ENCODE measurements at places on chromosomes 6 and 20. TPM values are rescaled to one million over a fixed set of nuclear protein-coding genes. Genes with fewer than 3 reads are reported as not detected.

DNA sequence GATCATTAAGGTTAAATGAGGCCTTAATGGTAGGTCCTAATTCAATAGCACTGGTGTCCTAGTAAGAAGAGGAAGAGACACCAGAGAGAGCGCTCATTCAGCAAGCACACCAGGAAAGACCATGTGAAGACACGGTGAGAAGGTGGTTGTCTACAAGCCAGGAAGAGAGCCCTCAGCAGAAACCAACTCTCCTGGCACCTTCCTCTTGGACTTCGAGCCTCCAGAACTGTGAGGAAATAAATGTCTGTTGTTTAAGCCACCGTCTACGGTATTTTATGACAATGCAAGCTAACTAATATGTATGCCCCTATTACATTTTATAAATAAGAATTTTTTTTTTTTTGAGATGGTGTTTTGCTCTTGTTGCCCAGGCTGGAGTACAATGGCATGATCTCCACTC lies 59.3 kb downstream of the IL20RA start:
- no peaks in the 10 kb centered on the region for H3K36me3 ChIP-seq
- H3K4me3 ChIP-seq = no peak overlapping the region
- no peak overlapping the region for H3K27ac ChIP-seq
- H3K4me1 ChIP-seq = no peaks in the 10 kb centered on the region
- no peaks in the 10 kb centered on the region for H3K27me3 ChIP-seq
- DNase-seq = no peak

DNA sequence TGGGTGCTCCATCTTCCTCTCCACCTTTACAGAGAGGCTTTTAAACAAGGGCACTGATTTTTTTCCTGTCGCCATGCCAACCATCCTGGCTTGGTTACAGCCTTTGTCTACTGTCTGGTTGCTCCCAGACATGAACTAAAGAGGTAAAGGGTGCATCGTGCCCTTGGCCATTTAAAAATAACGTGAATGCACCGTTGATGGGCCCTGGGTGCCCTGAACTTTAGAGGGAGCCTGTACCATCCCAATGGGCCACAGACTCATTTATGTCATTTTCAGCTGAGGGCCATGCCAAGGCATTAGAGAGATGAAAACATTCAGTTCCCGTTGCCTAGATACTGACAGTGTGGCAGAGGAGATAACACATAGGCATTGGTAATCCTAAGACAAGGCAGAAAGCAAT lies 23.3 kb downstream of the TMC2 start:
- no peaks in the 10 kb centered on the region for H3K36me3 ChIP-seq
- no peak overlapping the region for H3K27ac ChIP-seq
- H3K4me3 ChIP-seq = no peak overlapping the region
- no peaks in the 10 kb centered on the region for H3K4me1 ChIP-seq

DNA sequence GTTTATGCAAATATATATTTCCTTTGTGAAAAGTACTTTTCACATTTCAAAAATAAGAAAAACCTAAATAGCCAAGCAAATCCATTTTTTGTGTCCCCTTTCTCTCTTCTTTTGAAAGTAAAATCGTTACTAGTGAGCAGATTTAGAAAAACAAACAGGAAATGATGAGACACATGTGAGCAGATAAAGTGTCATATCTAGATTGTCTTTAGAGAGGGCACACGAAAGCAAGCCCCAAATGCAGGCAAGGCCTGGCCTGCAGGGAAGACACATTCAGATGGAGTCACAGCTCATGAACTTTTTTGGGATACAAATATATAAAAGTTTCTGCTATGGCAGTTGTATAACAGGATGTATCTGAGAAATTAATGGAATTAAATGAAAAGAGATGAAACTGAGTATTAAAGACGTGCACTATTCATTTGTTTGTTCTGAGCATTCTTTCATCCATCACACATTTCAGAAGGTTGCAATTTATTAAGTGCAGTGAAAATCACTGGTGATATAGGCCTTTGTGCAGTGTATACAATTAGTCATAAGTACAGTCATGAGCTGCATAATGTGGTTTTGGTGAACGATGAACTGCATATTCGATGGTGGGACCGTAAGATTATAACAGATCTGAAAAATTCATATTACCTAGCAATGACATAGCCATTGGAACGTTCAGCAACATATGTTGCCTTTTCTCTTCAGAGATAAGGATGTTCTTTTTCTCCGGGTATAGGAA lies 101.4 kb downstream of the PACRG start:
- no peak overlapping the region for H3K4me3 ChIP-seq
- H3K36me3 ChIP-seq = no peaks in the 10 kb centered on the region
- H3K27me3 ChIP-seq = no peaks in the 10 kb centered on the region
- H3K27ac ChIP-seq = no peak overlapping the region
- DNase-seq = no peak

DNA sequence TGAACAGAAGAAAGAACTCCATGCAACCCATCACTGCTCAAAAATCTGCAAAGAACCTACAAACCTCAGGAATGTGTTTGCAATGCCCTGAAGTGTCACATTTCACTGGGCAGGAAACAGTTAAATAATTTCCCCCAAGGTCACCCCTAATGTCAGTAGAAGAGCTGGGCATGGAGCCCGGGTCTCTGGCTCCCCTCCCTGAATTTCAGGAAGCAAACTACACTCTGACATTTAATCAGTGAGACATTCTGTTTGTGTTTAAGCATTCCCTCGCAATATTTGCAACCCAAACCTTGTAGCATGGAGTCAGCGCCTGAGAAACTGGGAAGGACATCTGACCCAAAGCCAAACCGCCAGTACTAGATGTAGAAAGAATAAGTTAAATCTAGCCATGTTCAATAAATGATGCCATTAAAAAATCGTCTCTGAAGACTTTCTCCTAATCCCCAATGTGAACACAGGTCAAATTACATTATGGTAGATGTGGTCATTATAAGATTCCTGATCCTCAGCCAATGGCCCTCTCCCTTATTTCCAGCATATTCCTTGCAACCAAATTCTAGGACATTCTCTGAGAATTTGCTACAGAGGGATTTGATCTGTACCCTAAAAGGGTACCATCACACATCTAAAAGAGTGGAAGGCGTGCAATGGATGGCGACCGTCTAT lies 91.2 kb upstream of the ADTRP start:
- no peaks in the 10 kb centered on the region for H3K4me1 ChIP-seq
- no peak overlapping the region for H3K27ac ChIP-seq
- H3K27me3 ChIP-seq = no peaks in the 10 kb centered on the region
- no peak for DNase-seq
- H3K36me3 ChIP-seq = no peaks in the 10 kb centered on the region
- no peak overlapping the region for H3K4me3 ChIP-seq

DNA sequence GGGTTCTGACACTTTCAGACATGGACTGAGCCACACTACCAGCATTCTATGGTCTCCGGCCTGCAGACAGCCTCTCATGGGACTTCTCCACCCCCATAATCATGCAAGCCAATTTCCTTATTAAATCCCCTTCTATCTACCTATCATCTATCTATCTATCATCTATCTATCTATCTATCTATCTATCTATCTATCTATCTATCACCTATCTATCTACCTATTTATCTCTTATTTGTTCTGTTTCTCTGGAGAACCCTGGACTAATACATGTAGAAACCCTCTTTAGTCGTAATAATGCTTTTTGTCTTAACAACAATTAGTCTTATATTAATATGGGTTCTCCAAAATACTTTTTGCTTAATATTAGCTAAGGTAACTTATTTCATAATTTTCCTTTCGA lies 174.1 kb upstream of the PRSS16 start:
- no peak for DNase-seq
- no peaks in the 10 kb centered on the region for H3K27me3 ChIP-seq
- H3K4me3 ChIP-seq = no peak overlapping the region

- H3K4me3 ChIP-seq = no peak overlapping the region
- no peaks in the 10 kb centered on the region for H3K4me1 ChIP-seq
- no peak overlapping the region for H3K27ac ChIP-seq
Observed at GRCh38 chr6:130167655-130168054, 55.1 kb downstream of the SAMD3 start.

- DNase-seq = no peak
- no peak overlapping the region for H3K27ac ChIP-seq
- no peaks in the 10 kb centered on the region for H3K4me1 ChIP-seq
- H3K36me3 ChIP-seq = no peaks in the 10 kb centered on the region
- no peaks in the 10 kb centered on the region for H3K27me3 ChIP-seq
Observed at GRCh38 chr6:167526465-167527368, 201.8 kb downstream of the TTLL2 start.

DNA sequence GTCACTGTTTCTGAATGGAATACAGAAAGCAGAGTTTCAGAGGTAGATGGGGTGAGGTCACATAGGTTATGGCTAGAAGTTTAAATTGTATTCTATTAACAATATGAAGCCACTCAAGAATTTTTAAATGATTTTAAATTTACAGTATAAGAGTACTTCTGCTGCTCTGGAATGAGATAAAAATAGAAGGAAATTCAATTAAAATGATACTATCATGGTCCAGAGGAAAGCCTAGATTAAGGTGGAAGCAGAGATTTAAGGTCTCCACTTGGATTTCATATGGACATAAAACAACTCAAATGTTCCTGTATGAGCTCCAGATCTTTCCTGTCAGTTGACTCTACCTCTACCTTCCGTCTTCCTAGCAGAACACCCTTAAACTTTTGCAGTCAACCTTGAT lies 68.6 kb downstream of the REV3L start:
- no peak overlapping the region for H3K27ac ChIP-seq
- H3K4me3 ChIP-seq = no peak overlapping the region
- H3K36me3 ChIP-seq = no peaks in the 10 kb centered on the region
- no peak for DNase-seq

DNA sequence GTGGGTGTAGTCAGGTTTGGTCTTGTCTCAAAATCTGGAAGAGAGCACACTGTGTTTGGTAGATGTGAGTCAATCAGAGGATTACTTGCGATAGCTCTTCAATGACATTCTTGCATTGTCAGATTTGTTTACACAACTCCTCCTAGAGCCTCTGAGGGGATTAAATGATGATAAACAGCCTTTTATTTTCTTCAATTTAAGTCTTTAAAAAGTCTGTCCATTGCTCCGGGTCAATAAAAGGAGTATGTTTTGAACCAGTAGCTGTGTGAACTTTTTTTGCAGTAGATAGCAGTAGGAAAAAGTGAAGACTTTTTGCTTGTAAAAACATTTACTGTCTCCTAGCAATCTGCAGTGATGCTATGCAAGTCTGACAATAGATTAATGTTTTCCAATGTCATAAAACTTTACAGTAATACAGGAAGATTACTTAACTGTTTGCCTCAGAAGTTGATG lies 49.9 kb downstream of the GJA1 start:
- no peak for DNase-seq
- no peaks in the 10 kb centered on the region for H3K4me1 ChIP-seq
- H3K27ac ChIP-seq = no peak overlapping the region
- no peaks in the 10 kb centered on the region for H3K36me3 ChIP-seq
- H3K4me3 ChIP-seq = no peak overlapping the region

- no peak overlapping the region for H3K4me3 ChIP-seq
- no peak overlapping the region for H3K27ac ChIP-seq
- no peaks in the 10 kb centered on the region for H3K4me1 ChIP-seq
- DNase-seq = no peak
- H3K27me3 ChIP-seq = no peaks in the 10 kb centered on the region
Observed at GRCh38 chr6:125432963-125433362, 131.2 kb upstream of the HDDC2 start.

DNA sequence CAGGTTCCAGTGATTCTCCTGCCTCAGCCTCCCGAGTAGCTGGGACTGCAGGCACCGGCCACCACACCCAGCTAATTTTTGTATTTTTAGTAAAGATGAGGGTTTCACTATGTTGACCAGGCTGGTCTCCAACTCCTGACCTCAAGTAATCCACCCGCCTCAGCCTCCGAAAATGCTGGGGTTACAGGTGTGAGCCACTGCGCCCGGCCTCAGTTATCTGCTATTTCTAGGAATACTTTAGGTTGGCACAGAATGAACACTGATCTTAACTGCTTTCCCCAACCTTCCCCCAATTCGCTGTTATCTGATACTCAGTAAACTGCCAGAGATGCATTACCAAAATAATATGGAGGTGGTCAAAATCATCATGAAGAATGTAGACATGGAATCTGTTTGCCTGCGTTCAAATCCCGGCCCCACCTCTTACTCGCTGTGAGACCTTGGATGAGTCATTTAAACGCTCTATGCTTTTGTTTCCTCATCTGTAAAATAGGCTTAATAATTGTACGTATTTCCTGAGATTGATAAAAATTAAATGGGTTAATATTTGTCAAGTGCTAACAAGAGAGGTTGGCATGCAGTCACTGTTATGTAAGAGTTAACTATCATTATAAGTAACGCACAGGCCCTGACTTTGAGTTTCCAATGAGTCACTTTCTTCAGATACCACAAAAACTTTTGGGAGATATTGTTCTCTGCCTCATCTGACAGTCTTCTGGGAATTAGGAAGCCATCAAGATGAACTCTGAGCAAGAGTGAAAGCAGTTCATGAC lies 44.5 kb upstream of the NCOA3 start:
- no peaks in the 10 kb centered on the region for H3K4me1 ChIP-seq
- no peak overlapping the region for H3K4me3 ChIP-seq
- no peak overlapping the region for H3K27ac ChIP-seq

DNA sequence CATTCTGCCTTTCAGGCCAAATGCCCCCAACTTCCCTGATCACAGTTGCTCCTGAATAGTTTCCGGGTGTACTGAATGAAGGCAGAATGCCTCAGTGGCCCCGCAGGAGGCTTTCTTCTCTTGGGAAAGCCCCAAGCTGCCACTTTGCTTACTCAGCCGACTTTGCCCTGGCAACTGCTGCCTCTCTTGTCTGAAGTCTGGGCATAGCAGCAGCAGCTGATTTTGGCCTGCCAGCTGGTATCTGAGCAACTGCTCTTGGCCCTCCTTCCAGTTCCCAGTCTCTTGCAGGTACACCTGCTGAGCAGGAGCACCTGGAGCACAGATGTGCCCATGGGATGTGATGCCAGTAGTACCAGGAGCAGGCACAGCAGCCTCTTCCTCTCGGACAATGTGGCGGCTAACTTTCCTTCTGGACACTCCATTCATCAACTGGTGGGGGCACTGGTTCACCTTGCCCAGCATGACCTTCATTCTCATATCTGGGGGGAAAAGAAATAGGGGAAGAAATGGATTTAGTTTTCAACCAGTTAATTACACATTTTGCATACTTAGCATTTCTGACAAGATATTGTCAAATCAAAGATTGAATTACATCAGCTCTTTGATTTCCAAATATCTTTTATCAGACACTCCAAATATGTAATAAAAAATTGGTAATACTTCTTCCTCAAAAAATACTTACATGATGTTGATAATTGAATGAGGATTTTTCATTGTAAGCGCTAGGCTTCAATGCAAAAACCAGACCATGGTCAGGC lies 468.2 kb downstream of the PKHD1 start:
- H3K27me3 ChIP-seq = no peaks in the 10 kb centered on the region
- H3K36me3 ChIP-seq = no peaks in the 10 kb centered on the region
- no peaks in the 10 kb centered on the region for H3K4me1 ChIP-seq

GRCh38 chr6:26377719-26378118 lies 5.2 kb upstream of the BTN2A2 start:
- H3K4me3 ChIP-seq = no peak overlapping the region
- H3K36me3 ChIP-seq = no peaks in the 10 kb centered on the region
- no peak overlapping the region for H3K27ac ChIP-seq
- H3K4me1 ChIP-seq = no peaks in the 10 kb centered on the region
- H3K27me3 ChIP-seq = no peaks in the 10 kb centered on the region

Gene COQ3
- total RNA-seq = 5.6 TPM

Gene FOXF2
- total RNA-seq = 4.9 TPM

Data from breast epithelium (tissue), 4 donors.